Stimulated activated CD4-positive, alpha-beta T cell treated with anti-CD3 and anti-CD28 coated beads, Interleukin-2, amount 100 ng/mL, for 4 hours (primary cell): ENCODE measurements at places on chromosomes 6 and 20.

DNA sequence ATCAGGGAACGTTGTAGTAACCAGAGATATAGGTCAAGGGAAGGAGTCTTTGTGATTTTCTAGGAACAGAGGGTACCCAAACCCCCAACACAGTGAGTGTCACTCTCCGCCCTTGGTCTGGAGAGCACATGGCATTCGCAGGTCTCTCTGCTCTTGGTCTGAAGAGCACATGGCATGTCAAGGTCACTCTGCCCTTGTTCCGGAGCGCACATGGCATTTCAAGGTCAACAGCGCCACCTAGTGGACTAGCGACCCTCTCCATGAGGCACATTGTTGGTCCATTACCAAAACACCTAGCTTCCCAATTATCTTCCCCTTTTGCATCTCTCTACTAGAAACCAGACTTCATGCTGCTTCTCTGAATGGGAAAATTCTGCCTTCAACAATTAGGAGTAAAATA, 260.0 kb downstream of the C6orf118 start:
- no peak for DNase-seq

GRCh38 chr20:11130554-11131166, 456.9 kb upstream of the JAG1 start:
- DNase-seq: no peak

DNA sequence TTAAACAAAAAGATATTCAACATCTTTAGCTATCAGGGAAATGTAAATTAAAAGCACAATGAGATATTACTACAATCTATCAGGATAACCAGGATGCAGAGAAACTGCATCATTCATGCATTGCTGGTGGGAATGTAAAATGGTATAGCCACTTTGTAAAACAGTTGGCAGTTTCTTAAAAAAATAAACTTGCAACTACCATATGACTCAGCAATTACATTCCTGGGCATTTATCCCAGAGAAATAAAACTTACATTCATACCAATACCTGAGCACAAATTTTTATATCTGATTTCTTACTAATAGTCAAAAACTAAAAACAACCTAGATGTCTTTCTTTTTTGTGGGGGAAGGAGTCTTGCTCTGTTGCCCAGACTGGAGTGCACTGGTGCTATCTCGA, 190.3 kb upstream of the TAB2 start:
- DNase-seq: no peak

DNA sequence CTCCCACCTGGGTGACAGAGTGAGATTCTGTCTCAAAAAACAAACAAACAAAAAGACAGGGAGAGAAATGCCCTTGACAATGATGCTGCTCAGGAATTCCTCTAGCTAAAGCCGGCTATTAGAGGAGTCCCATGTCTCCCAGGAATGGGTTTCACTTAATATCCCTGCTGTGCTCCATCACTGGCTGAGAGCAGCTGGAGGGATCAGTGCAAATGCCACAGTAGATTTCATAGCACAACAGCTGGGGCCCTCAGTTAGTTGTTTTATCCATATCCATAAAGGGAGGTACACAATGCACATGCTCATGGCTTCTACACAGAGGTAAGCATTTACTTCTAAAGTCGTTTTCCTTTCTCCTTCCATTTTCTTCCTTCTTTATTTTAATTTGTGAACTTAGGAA, 742.0 kb upstream of the POU3F2 start:
- DNase-seq: no peak

GRCh38 chr6:148987982-148988381, 241.2 kb downstream of the UST start:
- no peak for DNase-seq

DNA sequence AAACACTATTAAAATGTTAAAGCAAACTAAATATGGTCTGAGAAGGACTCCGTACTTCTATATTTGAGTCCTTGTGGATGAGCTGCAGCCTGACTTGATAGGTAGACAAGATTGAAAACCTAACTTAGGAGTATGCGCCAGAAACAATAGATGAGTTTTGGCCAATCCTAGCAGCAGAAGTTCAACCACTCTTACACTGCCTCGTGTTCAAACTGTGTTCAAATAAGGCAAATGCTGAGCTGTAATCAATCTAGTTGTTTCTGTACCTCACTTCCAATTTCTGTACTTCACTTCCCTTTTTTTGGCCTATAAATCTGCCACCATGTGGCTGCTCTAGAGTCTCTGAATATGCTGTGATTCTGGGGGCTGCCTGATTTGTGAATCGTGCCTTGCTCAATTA, 13.2 kb upstream of the SERINC1 start:
- no peak for DNase-seq

DNA sequence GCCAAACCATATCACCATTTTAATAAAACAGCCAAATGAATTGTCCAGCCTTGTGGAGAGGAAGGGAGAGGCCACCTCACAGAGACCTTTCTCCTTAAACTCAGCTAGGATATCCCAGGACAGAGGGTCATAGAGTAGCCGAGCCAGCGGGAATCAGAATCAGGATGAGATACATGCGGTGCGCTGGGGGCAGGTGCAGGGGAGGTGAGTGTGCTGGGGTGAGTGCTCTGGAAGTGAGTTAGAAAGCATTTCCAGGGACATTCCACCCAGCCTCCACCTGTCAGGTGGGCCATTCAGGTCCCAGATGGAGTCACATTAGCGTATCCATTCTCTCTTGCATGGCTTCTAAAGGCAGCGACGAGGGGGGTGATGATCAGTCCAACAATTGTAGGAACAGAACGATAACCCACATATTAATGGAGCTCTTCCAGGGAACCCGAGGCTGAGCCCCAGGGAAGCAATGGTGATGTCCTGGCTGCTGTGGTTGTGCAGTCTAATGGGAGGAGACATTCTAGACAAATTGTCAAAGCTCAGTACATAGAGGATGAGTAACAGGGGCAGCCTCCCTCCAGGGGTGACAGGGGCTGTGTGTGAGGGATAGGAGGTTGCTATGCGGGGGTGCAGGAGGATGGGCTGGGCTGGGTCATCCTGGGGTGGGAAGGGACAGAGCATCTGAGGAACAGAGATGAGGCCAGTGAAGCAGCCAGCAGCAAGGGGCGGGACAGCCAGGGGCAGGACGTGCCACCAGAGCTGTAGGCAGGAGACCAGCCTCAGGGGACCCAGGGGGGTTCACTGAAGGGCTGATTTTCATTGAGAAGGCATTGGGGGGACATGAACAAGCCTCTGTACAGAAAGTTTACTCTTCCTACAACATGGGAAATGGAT, 88.7 kb upstream of the FRMD1 start:
- DNase-seq: no peak

DNA sequence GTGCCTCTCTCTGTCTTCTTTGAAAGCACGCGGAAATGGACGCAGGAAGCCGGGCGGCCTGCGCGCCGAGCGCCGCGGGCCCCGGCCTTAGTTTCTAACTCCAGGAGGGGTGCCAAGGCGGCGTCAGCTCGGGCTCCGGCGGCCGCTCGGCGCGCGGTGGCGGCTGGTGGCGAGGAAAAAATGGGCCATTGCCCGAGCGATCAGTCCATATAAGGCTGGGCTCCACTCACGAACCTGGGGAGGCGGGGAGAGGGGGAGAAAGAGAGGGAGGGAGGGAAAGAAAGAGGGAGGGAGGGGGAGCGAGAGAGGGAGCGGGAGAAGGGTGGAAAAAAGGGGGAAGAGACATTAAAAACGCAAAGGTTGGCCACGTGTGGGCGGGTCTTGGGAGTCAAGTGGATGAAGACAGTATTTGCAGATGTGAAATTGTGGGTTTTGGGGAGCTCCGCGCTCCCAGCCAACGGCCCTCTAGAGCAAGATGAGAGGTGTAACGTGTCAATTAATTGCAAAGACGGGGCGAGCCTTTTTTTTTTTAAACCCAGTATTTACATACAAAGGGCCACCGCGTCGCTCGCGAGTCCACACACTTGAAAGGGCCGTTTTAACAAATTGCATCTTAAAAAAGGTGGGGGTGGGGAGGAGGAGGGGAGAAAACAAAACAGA, at the start of gene NKX2-2:
TSS of gene NKX2-2 (minus strand) at position 184 of the 660 bp plus-strand sequence. CDS start 395 bp downstream, outside the sequence.
- no peak for DNase-seq

GRCh38 chr6:168496139-168496996, 55.4 kb downstream of the SMOC2 start:
- DNase-seq: no peak

GRCh38 chr6:144248476-144249301, 36.4 kb upstream of the UTRN start:
- no peak for DNase-seq

DNA sequence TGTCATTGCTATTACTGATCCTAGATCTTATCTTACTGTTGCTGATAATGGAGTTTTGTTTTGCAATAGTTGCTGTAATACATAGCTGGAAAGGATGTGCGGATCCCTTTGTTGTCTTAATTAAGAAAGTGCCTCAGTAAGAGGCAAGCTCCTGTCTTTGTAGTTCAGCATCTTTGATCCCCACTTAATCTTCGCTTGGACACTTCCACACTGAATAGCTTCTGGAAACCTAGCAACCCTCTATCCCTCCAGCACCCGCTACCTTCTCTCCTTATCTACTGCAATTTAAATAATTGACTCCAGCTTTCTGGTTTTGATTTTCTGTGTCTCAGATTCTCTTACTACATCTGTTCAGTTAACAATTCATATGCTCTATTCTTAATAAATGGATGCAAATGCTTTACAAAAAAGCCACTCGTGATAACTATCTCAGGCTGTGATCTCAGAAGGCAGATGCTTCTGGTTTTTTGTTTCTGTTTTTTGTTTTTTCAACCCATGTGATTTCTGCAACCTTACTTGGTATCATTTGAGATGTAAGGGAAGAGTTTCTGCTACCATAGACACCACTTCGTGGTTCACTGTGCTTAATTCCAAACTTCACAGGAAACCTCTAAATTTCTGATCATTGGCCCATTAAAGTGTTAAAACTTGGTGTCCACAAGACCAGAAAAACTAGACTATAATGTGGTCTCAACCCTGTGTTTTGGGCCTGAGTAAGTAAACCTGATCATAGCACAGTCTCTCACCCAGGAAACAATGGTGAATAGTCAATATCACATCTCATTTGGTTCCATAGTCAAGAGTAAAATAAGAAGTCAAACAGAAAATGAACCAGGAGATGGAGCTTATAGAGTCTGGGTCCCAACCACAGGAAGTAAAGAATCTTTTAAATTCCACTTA, 352.1 kb upstream of the SOX4 start:
- DNase-seq: no peak

- DNase-seq: no peak
Measured at GRCh38 chr6:13504611-13505344, 17.4 kb upstream of the GFOD1 start.

GRCh38 chr6:16727996-16728395, 33.3 kb downstream of the ATXN1 start:
- no peak for DNase-seq

DNA sequence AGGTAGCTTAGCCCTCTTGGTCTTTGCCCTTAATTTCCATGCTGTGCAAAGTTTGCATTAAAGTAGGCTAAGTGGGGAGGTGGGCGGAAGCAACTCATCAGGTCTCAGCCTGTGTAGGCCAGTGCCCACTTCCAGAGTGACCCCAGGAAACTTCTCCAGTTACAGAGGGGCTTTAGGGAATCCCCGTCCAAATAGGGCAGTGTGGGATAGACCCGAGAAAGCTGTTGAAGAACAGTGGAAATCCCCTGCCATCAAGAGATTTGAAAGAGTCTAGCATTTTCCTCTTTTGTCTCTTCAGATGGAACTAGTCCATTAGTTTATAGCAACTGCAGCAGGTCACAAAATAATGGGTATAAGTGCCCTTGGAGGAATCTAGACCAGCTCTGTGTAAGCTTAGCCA, 20.2 kb downstream of the SF3B5 start:
- no peak for DNase-seq

DNA sequence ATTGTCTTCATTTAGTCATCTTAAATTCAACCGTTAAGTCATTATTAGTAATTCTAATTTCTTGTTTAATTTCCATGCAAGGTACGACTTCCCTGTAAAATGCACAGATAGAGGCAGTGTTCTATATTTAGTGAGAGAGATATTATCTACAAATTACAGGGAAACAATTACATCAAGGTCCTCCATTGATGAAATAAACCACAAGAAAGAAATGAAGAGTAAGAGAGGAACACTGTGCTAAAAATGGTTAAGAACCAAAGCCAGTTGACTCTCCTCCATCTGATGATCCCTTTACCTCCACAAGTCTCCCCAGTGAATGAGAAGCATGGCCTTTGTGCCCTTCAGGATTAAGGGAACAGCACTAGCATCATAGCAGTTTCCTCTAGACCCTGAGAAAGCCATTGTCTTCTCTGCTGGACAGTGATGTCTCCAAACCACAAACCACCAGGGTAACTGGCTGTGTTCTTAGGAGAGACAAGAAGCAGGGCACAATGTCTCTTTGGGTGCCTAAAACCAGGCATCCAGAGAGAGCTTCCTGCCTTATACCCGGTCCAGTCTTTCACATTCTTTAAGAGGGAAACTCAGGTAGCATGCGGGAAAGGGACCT, 38.1 kb downstream of the IRF4 start:
- no peak for DNase-seq

- DNase-seq: no peak
Measured at GRCh38 chr20:2874456-2874855, 1.2 kb downstream of the PTPRA start.

GRCh38 chr20:49277786-49278035, 146 bp downstream of the ZNFX1 start:
- no peak for DNase-seq

DNA sequence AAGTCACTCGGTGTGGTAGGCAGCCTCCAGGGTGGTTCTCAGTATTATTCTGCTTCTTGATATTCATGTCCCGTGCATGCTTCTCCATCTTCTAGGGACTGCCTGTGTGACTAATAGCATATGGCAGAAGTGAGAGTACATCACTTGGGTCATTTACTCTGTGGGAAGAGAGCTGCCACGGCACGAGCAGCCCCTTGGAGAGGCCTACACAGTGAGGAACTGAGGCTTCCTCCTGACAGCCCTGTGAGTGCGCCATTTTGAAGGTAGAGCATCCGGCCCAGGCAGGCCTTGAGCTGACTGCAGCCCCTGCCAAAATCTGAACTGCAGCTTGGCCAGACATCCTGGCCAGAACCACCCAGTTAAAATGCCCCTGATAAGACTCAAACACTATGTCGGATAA, 17.3 kb upstream of the MCUR1 start:
- DNase-seq: no peak

GRCh38 chr6:46490425-46491200, 636 bp downstream of the RCAN2 start:
- no peak for DNase-seq
